ENCODE measurements at places on chromosomes 6 and 20. TPM values are rescaled to one million over a fixed set of nuclear protein-coding genes. Genes with fewer than 3 reads are reported as not detected.

DNA sequence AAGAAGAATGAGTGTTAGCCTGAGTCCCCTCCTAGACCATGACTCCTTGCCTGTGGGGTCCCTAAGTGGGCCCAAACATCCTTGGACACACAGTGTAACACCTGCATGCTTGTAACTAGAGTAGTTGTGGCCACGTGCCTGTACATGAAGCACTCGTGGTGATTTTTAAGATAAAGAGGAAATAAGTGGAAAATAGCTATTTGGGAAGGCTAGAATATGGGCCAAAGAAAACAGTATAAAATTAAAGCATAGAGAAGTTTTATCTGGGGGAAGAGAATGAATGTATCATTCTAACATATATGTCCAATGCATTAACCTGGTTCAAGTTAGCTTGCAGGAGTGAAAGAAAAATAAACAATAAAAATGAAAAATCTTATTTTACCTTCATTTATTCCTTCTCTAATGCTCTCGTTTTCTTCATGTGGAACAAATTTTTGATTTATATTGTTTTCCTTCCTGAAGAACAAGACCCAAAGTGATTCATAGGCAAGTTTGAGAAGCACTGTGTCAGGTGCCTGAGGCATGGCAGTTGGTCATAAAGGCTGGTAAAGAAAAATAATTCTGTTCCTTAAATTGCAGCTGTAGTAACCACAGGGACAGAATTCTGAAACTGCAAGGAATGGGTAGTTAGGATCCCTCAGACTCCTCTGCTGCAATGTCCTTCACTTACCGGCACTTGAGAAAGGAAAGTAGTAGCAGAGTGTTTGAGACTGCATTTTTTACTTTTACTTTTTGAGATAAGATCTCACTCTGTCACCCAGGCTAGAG lies 8.5 kb upstream of the CST3 start:
- DNase-seq = no peak

Gene LSM14B
- polyA plus RNA-seq = 64.1 TPM

Gene F13A1
- polyA plus RNA-seq = 72.7 TPM

- no peak for DNase-seq
These were observed 219.6 kb upstream of the CHD6 start for GRCh38 chr20:41837669-41838224.

DNA sequence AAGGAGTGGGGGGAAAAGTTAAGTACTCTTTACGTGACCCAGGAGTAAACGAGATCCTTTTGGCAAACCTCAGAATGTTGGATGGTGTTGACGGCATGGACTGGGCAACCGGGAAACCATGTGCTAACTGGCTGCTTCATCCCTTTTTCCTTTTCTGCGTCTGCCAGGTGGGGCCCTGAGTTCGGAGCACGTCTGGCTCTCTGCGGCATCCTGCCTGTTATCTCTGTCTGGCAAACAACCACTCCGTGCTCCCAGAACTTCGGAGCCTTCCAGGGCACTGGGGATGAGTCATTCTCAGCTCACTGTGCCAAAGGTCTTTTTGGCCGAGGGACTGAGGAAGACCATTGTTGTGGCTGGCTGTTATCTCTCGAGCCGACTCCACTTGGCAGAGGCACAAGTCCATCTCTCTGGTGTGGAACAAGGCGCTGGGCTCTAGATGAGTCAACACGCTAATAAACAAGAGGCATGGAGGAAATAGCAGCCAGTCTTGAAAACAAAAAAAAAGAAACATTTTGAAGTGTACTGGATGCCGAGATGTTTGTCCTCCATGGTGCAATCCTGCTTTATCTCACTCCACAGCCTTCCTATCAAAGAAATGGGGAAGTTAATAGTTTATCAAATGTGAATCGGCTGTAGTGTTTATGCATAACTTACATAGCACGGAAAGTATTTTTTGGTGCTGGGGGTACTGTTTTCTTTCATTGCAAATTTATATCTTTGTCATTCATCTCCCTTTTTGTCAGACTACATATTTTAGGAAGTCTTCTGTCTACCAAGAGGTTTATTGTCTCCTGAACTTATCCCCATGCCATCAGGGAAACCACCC lies 64.6 kb upstream of the TXNDC5 start:
- DNase-seq = peak; percentile 51

GRCh38 chr6:20564269-20564668 lies 30.0 kb downstream of the CDKAL1 start:
- DNase-seq = peak; percentile 27

Gene EYA4
- polyA plus RNA-seq = 5.3 TPM

- no peak for DNase-seq
These were observed 13.4 kb upstream of the MAPK13 start for GRCh38 chr6:36116943-36117342.

- DNase-seq = no peak
These were observed 33.4 kb upstream of the EYA4 start for GRCh38 chr6:133207754-133208153.

DNA sequence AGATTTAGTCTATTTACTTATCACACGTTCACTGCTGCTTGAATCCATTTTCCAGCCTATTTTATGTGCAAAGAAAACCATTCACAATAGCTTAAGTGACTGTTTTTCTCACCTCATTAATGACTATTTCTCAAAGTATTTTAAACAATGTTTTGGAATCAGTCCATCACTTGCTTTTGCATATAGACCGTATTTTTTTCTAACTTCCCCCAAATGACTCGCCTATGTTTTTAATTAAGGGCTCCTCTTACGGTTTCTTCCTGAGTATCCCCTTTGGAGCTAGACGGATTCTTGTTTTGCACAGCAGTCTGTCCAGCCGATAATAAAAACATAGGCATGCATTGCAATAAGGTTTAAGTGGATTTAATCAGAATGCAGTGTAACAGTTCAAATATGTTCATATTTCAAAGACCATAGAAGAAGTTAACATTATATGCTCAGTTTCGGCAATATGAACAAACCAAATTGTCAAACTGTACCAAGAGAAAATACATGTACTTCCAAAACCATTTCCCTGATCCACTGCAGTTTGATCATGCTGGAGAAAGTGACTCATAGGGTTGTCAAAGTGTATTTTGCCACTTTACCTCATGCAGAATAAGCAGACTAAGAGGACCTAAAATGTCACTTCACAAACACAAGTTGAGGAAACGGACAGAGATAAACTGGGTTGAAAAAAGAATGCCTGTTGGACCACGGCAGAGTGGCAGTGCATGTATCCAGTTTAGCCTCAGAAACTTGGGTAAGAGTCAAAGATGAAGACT lies 66.4 kb downstream of the HMGN3 start:
- DNase-seq = no peak

DNA sequence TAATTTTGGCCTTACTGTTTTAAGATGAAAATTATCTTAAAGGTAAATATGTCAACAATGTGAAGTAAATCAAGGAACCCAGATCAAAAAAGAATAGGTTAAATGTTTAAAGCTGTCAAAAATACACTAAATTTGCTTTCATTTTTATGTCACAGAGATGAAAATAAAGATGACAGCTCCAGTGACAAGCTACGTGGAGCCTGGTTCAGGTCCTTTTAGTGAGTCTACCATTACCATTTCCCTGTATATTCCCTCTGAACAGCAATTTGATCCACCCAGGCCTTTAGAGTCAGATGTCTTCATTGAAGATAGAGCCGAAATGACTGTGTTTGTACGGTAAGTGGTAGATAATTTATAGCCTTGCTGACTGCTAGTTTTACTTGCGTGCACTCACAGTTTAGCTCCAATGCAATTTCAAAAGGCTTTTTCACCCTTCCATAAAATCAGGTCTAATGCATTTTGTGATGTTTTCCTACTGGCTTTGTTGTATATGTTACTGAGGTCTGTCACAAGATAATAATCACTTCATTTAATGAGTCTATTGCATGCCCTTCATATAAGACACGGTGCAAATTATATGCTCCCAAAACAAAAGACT lies 1.9 kb downstream of the HEBP2 start:
- DNase-seq = no peak

DNA sequence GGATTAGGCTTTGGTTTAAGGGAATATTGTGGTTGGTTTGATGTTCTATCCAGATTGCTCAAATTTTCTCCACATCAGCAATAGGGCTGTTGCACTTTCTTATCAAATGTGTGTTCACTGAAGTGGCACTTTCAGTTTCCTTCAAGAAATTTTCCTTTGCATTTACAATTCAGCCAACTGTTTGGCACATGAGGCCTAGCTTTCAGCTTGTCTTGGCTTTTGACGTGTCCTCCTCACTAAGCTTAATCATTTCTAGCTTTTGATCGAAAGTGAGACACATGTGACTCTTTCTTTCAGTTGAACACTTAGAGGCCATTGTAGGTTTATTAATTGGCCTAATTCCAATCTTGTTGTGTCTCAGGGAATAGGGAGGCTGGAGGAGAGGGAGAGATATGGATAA lies 104.8 kb downstream of the FLRT3 start:
- peak; percentile 7 for DNase-seq

Gene GHRH
- not detected for polyA plus RNA-seq

- DNase-seq = no peak
These were observed 32.8 kb downstream of the APCDD1L start for GRCh38 chr20:58482416-58482815.

GRCh38 chr6:110934381-110934898 lies 24.1 kb upstream of the GTF3C6 start:
- no peak for DNase-seq

GRCh38 chr6:169809386-169809785 lies 58.0 kb downstream of the ERMARD start:
- DNase-seq = no peak

- DNase-seq = no peak
These were observed 18.9 kb downstream of the VPS52 start for GRCh38 chr6:33252759-33253158.

Gene VWA7
- polyA plus RNA-seq = 2.0 TPM

GRCh38 chr6:96812077-96812703 lies 25.1 kb downstream of the GPR63 start:
- no peak for DNase-seq

GRCh38 chr6:157563611-157564284 lies 182.8 kb downstream of the ZDHHC14 start:
- DNase-seq = no peak

- no peak for DNase-seq
These were observed 38.6 kb downstream of the PREX1 start for GRCh38 chr20:48789185-48789668.

GRCh38 chr6:85405853-85406198 lies 44.1 kb upstream of the NT5E start:
- no peak for DNase-seq

- no peak for DNase-seq
These were observed 12.5 kb upstream of the TMEM242 start for GRCh38 chr6:157335829-157336228.

- DNase-seq = no peak
These were observed 50.8 kb upstream of the BACH2 start for GRCh38 chr6:90347411-90347851.

Gene CCN6
- 0.40 TPM for polyA plus RNA-seq
